T-helper 2 cell treated with Interferon-gamma antibody and Interleukin-4, amounts not matched to agents 5 μg/mL and 100 μg/mL, for 36 hours (primary cell): ENCODE measurements at places on chromosomes 12 and 14.

DNA sequence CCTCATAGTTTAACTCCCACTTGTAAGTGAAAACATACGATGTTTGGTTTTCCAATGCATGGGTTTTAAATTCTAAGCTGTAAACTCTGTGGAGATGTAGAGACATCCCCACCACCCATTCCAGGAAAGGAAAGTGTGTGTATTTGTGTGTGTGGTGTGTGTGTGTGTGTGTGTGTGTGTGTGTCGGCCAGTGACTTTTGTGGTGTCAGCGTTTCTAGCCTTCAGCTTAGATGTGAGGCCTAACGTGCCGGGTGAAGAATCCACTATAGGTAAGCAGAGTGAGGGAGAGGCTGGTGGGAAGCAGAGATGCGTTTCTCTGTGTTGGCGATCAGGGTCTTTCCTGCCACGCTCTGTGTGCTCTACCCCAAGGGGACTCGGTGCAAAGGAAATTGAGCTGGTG is 93.0 kb downstream of the SLC24A4 start:
- DNase-seq = no peak

DNA sequence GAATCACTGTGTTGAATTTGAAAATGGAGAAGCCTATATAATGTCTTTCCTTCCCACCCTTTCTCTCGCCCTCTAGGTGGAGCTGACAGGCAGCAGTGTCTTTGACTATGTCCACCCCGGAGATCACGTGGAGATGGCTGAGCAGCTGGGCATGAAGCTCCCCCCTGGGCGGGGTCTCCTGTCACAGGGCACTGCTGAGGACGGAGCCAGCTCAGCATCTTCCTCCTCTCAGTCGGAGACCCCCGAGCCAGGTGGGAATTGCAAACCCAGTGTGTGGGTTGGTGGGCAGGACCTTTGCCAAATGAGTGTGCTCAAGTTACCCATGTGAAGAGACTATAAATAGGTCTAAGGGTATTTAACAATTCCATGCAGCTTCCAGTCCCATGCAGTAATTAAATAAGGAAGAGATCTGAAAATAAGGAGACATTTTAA is 274.7 kb downstream of the EGLN3 start:
- no peak for DNase-seq

DNA sequence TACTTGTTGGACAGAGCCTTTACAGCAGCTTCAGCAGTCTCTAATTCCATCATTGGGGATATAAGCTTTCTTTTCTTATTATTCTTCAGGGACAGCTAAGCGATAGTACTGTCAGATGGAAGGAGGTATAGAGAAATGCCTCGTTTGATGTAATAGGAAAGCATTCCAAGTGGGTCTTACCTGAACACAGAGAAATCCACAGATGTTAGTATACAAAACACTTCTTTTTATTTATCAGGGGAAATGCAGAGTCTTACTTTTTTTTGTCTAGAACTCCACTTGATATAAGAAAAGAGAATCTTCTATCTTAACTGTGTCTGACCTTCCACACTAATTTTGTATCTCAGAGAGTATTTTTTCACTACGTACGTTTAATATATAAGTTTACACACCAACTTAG is 1.9 kb downstream of the SYT1 start:
- DNase-seq = no peak

GRCh38 chr12:120421701-120422100 is 16.2 kb upstream of the COX6A1 start:
- no peak for DNase-seq

DNA sequence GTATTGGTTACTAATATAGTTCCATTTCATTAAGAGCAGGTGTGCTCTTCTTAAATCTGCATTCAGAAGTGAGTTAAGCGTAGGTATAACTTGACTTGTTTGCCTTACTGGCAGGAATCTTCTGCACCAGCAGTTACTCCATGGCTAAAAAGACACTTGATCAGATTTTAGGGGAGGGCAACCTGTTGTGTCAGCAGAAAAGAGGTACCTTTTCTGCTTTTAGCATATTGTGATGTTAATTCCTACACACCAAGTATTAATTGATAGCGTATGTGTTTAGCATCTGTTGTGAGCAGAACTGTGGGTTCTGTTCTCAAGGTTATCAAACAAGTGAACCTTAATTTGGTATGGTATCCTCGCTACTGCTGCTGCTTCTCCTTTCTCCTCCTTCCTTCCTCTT is 38.3 kb downstream of the TTLL5 start:
- no peak for DNase-seq

GRCh38 chr12:50768391-50768790 is 4.5 kb downstream of the ATF1 start:
- DNase-seq = no peak

- DNase-seq = peak; percentile 90
These were observed 11.3 kb downstream of the RARG start for GRCh38 chr12:53220694-53221202.

DNA sequence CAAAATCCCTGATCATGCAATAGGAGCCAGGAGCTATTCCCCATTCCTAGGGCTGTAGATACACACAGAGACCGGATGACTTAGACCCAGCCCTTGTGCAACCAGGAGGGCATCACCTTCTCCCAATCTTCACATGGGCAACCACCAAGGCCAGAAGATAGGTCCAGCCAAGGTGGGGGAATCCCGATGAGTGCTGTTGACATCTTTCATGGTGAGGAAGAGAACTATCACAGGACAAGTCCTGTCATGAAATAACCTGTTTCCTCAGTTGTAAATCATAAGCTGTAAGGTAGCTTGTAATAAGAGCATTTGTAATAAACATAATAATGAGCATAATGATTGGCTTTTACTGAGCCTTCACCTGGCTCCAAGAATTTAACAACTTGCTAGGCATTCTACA is 89.5 kb downstream of the GCH1 start:
- no peak for DNase-seq

GRCh38 chr14:88682495-88683114 is 110.1 kb downstream of the EML5 start:
- no peak for DNase-seq

- DNase-seq = no peak
These were observed at the start of gene ADCY6 for GRCh38 chr12:48788854-48789775. Gene ADCY6 (minus strand): TSS chr12:48789089. CDS start chr12:48783434, 5,655 bp downstream.

DNA sequence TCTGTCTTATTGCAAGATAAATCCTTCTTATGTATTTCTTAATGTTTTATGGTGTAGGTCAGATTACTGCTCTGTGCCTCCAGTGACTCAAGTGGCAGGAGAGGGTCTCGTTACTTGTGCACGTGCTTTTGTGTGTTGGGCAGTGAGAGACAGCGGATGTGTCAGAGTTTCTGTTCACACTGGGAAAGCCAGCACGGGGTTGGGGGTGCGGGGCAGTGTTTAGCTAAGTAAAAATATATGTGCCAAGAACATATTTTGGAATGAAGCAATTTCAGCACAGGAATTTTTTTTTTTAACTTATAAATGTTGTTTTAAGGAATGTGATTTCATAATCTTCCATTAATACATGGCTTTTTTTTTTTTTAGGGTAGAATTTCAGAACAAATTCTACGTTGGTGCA is 4.5 kb upstream of the DNAH10 start:
- no peak for DNase-seq

- DNase-seq = no peak
These were observed 148.9 kb downstream of the RGS6 start for GRCh38 chr14:72081137-72081536.

DNA sequence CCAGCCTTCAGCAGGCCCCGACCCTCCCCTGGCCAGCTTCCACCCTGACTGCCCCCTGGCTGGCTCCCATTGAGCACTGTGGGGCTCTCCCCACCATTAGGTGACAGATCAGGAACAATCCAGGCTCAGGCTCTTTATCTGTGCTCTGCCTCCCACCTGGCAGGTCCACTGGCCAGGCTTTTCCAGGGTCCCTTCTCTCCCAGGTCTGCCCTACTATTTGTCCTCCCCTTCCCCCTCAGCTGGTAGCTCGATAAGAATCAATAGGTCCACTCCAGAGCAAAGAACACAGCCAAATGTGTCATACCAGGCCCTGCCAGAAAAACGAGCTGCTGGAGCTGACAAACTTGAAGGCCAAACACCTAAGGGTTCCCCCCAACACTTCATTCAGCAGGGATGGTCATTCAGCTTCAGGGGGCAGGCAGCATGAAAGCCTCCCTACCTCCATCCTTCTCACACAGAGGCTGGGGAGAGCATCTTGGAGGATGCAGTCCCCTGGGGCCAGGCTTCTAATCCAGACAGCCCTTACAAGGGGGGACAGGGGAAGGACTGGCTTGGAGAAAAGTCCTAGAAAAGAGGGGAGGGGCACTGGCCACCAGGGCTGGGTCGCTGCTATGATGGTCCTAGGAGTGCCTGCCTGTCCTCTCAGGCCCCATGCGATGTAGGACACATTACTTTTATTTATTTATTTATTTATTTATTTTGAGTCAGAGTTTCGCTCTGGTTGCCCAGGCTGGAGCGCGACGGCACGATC is 1.9 kb upstream of the KRT18 start:
- no peak for DNase-seq

- no peak for DNase-seq
These were observed 27.6 kb upstream of the FGF23 start for GRCh38 chr12:4407136-4407535.

DNA sequence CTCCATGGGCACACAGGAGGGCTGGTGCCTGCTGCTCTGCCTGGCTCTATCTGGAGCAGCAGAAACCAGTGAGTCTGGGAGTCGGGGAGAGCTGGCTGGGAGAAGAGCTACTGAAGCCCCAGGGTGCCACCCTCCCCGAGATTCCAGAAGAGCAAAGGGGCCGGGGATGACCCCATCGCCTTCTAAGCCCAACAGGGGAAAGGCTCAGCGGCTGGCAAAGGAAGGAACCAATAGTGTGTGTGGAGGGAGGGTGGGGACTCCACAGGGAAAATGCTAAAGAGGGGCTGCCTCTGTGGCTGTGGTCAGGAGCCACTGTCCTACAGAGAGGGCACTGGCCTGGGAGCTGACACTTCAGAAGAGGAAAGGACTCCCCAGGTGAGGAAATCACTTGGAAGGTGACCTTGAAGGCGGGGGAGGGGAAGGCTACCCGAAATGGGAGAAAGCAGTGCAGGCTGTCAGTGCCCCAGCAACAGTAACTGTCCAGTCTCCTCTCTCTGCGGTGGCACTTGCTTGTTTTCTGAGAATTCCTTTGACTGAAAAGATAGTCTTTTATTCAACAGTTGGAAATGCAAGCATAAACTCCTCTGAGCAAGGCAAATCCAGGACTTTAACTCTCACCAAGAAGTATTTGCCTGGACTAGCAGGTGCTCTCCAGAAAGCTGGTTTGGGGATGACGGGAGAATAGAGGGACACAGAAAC is 552 bp downstream of the TAPBPL start:
- DNase-seq = no peak

GRCh38 chr12:114769634-114770033 is 85.7 kb upstream of the TBX3 start:
- no peak for DNase-seq

DNA sequence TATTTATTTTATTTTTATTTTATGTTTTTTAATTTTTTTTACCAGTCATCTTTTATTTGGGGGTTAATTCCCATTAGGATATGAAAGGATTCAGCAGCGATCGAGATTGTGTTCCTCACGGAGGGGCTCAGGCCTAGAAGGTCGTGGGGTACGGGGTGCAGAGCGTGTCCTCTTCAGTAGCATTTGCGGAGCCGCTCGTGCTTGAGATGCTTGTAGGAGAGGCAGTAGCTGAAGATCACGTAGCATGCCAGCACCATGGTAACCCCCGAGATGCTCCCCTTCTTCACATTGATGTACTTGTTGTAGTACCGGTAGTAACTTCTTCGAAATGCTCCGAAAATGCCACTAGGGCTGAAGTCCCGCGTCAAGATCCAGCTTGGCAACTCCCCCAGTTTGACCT is 40.5 kb upstream of the PLEKHG6 start:
- DNase-seq = no peak

DNA sequence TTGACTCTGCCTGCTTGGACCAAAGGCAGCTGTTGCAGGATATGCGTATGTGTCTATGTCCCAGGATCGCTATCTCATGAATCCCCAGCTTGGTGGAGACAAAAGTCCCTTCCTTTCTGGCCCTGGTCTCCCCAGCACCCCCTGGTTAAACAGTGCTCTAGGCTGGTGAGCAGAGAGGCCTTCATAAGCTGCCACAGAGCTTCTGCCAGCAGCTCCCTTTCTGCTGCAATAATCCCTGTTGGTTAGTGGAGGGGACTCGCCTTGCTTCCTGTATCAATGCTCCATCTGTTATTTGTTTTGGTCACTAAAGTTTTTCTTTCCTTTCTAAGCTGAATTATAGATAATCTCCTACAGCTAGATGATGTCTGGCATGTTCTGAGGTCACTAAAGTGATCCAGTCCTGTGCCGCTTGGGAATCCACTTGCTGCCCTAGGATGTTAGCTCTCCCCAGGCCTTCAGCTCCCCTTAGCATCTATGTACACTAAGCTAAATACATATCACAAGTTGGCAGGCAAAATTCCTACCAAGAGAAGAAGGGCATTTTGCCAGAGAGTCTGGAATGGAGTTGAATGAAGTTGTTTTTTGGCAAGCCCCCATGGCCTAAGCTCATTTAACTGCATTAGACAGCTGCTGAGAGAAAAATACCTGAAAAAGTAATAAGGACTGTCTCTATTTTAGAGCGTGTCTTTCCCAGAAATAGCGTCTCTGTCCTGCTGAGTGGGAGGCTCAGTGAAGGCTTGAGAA is 47.8 kb downstream of the RDH12 start:
- no peak for DNase-seq
